Subcutaneous preadipocyte (primary cell): ENCODE measurements at places on chromosomes 5 and 9. TPM values are rescaled to one million over a fixed set of nuclear protein-coding genes. Genes with fewer than 3 reads are reported as not detected.

CDKN2B-AS1 gene
- 8.8 and 11.7 TPM in 2 replicates for total RNA-seq

DBH gene
- not detected in 2 replicates for total RNA-seq

PCBD2 gene
- 3.3 and 5.3 TPM in 2 replicates for total RNA-seq

PCDHB11 gene
- 0.37 TPM in 1 of 2 replicates, not detected in the other for total RNA-seq

C9orf50 gene
- total RNA-seq, result not detected in 2 replicates

GARIN3 gene
- total RNA-seq, result not detected in 2 replicates

VLDLR gene
- 1.5 and 2.3 TPM in 2 replicates for total RNA-seq

KIF4B gene
- total RNA-seq, result under 0.01 TPM in 1 of 2 replicates, not detected in the other

PSMB7 gene
- total RNA-seq, result 181 and 202 TPM in 2 replicates

CNTFR gene
- total RNA-seq, result 0.20 and 0.37 TPM in 2 replicates

ACOT12 gene
- not detected in 2 replicates for total RNA-seq

FKBP15 gene
- 22.0 and 26.4 TPM in 2 replicates for total RNA-seq

CD180 gene
- not detected in 2 replicates for total RNA-seq

ADGRV1 gene
- under 0.01 and 0.20 TPM in 2 replicates for total RNA-seq

ANKRD18A gene
- not detected in 2 replicates for total RNA-seq

C6 gene
- 0.37 TPM in 1 of 2 replicates, not detected in the other for total RNA-seq

SCGB3A2 gene
- not detected in 2 replicates for total RNA-seq

DCP2 gene
- 15.1 and 20.5 TPM in 2 replicates for total RNA-seq

SPATA31E1 gene
- 0.37 and 0.59 TPM in 2 replicates for total RNA-seq

GZMA gene
- total RNA-seq, result not detected in 2 replicates

USP20 gene
- 7.0 TPM in 2 replicates for total RNA-seq

PHF24 gene
- not detected in 2 replicates for total RNA-seq

AGXT2 gene
- not detected in 2 replicates for total RNA-seq

CDK5RAP2 gene
- total RNA-seq, result 29.0 and 34.8 TPM in 2 replicates

PDE6A gene
- total RNA-seq, result not detected in 2 replicates

FBLL1 gene
- under 0.01 TPM in 2 replicates for total RNA-seq

RNF38 gene
- total RNA-seq, result 8.8 and 10.8 TPM in 2 replicates

SPATA6L gene
- total RNA-seq, result 0.39 and 1.5 TPM in 2 replicates

DAB2IP gene
- total RNA-seq, result 2.9 and 3.7 TPM in 2 replicates
